Sigmoid colon (tissue), 7 donors: ENCODE measurements at places on chromosomes 7 and 10. TPM values are rescaled to one million over a fixed set of nuclear protein-coding genes. Genes with fewer than 3 reads are reported as not detected.

The CAMK2B gene
- polyA plus RNA-seq: 1.2 TPM

The SPAG6 gene
- 0.16 TPM for polyA plus RNA-seq

GRCh38 chr7:91169830-91170191 is 94.4 kb upstream of the FZD1 start:
- H3K27me3 ChIP-seq: no peaks in the 10 kb centered on the region
- H3K4me3 ChIP-seq: no peak overlapping the region
- no peak for DNase-seq
- no peak overlapping the region for H3K27ac ChIP-seq
- H3K4me1 ChIP-seq: peaks cover 7% of the 10 kb centered on the region
- H3K36me3 ChIP-seq: no peaks in the 10 kb centered on the region

GRCh38 chr7:73483171-73483570 is 38.9 kb downstream of the BAZ1B start:
- no peaks in the 10 kb centered on the region for H3K27me3 ChIP-seq
- no peak for DNase-seq
- H3K36me3 ChIP-seq: peaks cover 38% of the 10 kb centered on the region
- H3K27ac ChIP-seq: no peak overlapping the region

GRCh38 chr10:77261146-77261545 is 376.5 kb downstream of the KCNMA1 start:
- no peaks in the 10 kb centered on the region for H3K36me3 ChIP-seq
- DNase-seq: no peak
- H3K27ac ChIP-seq: no peak overlapping the region
- no peak overlapping the region for H3K4me3 ChIP-seq

DNA sequence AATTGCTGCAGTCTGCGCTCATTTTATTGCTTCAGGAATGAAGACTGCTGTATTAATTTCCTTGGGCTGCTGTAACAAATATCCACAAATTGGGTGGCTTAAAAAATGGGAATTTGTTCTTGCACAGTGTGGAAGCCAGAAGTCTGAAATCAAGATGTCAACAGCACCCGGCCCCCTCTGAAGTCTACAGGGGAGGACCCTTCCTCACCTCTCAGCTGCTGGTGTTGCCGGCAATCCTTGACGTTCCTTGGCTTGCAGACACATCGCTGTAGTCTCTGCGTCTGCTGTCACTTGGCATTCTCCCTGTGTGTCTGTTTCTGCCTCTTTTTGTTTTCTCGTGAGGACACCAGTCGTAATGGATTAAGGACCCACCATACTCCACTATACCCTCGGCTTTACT is 166.2 kb downstream of the PTPN20 start:
- no peak overlapping the region for H3K4me3 ChIP-seq
- DNase-seq: no peak
- H3K4me1 ChIP-seq: no peaks in the 10 kb centered on the region
- no peaks in the 10 kb centered on the region for H3K27me3 ChIP-seq
- no peak overlapping the region for H3K27ac ChIP-seq
